ENCODE measurements at places on chromosomes 2 and 18.
A peak's percentile ranks its signal among the peaks of the same experiment; 100 is the strongest.

- no peak for DNase-seq
Observed at GRCh38 chr2:8564475-8564874, 117.4 kb upstream of the ID2 start.

GRCh38 chr2:239267288-239267951, 133.4 kb downstream of the HDAC4 start:
- DNase-seq: peak; percentile 85

- DNase-seq: no peak
Observed at GRCh38 chr2:75020476-75020875, 62.0 kb downstream of the POLE4 start.

DNA sequence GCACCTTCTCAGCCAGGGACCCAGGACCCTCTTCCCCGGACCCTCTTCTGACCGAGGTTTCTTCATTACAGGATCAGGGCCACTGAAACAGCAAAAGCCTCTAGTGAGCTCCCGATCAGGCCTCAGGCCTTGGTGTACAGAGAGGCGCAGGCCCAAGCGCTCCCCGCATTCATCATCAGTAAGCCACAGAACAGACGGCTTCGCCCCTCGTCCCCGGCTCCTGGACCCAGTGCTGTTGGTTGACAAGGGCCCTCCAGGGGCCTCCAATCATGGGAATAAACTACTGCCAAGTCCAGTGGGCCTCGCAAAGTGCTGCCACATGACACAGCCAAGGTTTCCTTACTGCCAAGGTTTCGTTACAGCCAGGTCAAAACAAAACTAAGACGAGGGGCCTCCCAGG, 111.4 kb downstream of the ZNF516 start:
- no peak for DNase-seq

DNA sequence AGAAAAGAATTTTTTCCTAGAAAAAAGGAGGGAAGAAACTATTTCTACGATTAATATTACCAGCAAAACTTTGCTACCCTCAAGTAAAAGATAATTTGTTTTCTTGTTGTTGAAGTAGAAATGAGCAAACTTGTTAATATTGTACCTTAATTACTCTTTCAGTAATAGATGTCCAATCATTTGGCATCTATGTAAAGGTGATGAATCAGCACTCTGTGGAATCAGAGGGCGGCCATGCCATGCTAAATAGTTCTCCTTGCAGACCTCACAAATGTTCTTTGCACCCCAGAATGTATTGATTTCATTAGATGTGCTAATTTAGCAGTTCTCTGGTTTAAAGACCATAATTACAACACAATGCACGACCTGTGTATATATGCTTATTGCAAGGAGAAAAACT, 29.1 kb upstream of the THSD7B start:
- no peak for DNase-seq

GRCh38 chr2:201833781-201834180, 27.4 kb downstream of the CDK15 start:
- DNase-seq: no peak

All from stimulated activated CD4-positive, alpha-beta T cell treated with anti-CD3 and anti-CD28 coated beads, Interleukin-12 subunit alpha, Interleukin-12 subunit beta, amount 100 ng/mL, for 48 hours (primary cell).